Activated CD8-positive, alpha-beta memory T cell treated with anti-CD3 and anti-CD28 coated beads for 1 hour (primary cell): ENCODE measurements at places on chromosomes 12 and 14.

- no peak for DNase-seq
Observed at GRCh38 chr14:77098529-77099353, 683 bp downstream of the CIPC start.

GRCh38 chr12:131681257-131681620 is 29.7 kb upstream of the SFSWAP start:
- DNase-seq: no peak

- no peak for DNase-seq
Observed at GRCh38 chr14:78970677-78971076, 800.5 kb downstream of the NRXN3 start.

DNA sequence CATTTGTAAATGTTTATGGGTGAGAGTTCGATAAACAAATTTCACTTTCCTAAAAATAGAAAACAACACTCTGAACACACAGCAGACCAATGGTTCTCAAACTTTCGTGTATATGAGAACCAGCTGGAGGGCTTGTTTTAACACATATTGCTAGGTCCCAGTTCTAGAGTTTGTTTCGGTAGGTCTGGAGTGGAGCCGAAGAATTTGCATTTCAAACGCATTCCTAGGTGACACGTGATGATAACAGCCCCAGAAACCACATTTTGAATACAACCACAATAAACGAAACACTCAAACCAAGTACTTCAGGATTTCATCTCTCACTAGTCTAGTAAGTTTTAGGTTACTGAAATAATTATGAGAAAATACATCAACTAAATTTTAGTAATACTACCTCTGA is 17.1 kb downstream of the SEC23A start:
- DNase-seq: no peak

- DNase-seq: no peak
Observed at GRCh38 chr12:124537525-124538193, 29.8 kb downstream of the NCOR2 start.

- no peak for DNase-seq
Observed at GRCh38 chr14:32211068-32211404, 8.0 kb upstream of the RNU6-8 start.
